ENCODE measurements at places on chromosomes 3 and 15. TPM values are rescaled to one million over a fixed set of nuclear protein-coding genes. Genes with fewer than 3 reads are reported as not detected.

The SNTN gene
- total RNA-seq: not detected

The TMCO5A gene
- total RNA-seq: not detected

The STXBP5L gene
- not detected for total RNA-seq

The GPR27 gene
- 1.2 TPM for total RNA-seq

The ARNT2 gene
- 0.05 TPM for total RNA-seq

The NOP10 gene
- total RNA-seq: 217 TPM

The ZKSCAN7 gene
- 2.0 TPM for total RNA-seq

The UBA5 gene
- total RNA-seq: 85.1 TPM

DNA sequence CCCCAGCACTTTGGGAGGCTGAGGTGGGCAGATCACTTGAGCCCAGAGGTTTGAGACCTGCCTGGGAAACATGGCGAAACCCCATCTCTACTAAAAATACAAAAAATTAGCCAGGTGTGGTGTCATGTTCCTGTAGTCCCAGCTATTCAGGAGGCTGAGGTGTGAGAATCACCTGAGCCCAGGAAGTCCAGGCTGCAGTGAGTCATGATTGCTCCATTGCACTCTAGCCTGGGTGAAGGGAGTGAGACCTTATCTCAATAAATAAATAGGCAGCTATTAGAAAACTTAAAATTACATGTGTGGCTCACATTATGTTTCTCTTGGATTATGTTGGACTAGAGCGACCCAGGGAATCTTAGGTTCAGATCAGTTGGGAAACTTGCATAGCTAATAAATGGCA lies 69.7 kb downstream of the RPLP1 start:
- DNase-seq: no peak
- H3K36me3 ChIP-seq: no peaks in the 10 kb centered on the region

- H3K27me3 ChIP-seq: peaks cover 3% of the 10 kb centered on the region
- peaks cover 14% of the 10 kb centered on the region for H3K4me1 ChIP-seq
- no peaks in the 10 kb centered on the region for H3K36me3 ChIP-seq
- DNase-seq: no peak
- H3K4me3 ChIP-seq: no peak overlapping the region
- no peak overlapping the region for H3K27ac ChIP-seq
These were observed 25.0 kb upstream of the GP9 start for GRCh38 chr3:129035360-129036221.

GRCh38 chr15:29320420-29320819 lies 50.8 kb upstream of the NSMCE3 start:
- peaks cover 13% of the 10 kb centered on the region for H3K27me3 ChIP-seq
- no peak for DNase-seq
- H3K36me3 ChIP-seq: no peaks in the 10 kb centered on the region
- no peak overlapping the region for H3K27ac ChIP-seq
- H3K4me3 ChIP-seq: no peak overlapping the region

- no peaks in the 10 kb centered on the region for H3K27me3 ChIP-seq
- no peak overlapping the region for H3K27ac ChIP-seq
- H3K36me3 ChIP-seq: no peaks in the 10 kb centered on the region
- no peaks in the 10 kb centered on the region for H3K4me1 ChIP-seq
These were observed 199.6 kb downstream of the SHOX2 start for GRCh38 chr3:157906627-157907026.

- H3K36me3 ChIP-seq: no peaks in the 10 kb centered on the region
- no peak for DNase-seq
- H3K4me3 ChIP-seq: no peak overlapping the region
- H3K27me3 ChIP-seq: peaks cover 8% of the 10 kb centered on the region
These were observed 4.5 kb upstream of the SEMA3B start for GRCh38 chr3:50264383-50264963.

DNA sequence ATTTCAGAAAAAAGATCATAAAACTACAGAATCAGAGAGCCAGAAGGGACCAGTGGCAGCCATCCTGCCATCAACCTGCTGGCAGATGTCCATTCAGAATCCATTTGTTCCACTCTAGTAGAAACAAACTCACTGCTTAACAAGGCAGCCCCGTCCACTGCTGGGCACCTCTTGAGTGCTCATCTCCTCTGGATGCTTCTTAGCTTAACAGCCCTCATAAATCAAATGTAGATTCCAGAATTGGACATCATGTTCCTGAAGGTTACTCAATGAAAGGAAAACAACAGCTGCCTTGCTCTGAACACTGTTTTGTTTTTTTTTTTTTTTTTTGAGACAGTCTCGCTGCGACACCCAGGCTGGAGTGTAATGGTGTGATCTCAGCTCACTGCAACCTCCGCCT lies 37.3 kb downstream of the ABCC5 start:
- H3K27me3 ChIP-seq: no peaks in the 10 kb centered on the region
- H3K4me1 ChIP-seq: peaks cover 2% of the 10 kb centered on the region
- no peak for DNase-seq
- H3K36me3 ChIP-seq: peaks cover 3% of the 10 kb centered on the region

- H3K36me3 ChIP-seq: peaks cover 39% of the 10 kb centered on the region
- H3K4me1 ChIP-seq: peaks cover 63% of the 10 kb centered on the region
- peak overlapping the region; percentile 90 for H3K4me3 ChIP-seq
- H3K27me3 ChIP-seq: peaks cover 5% of the 10 kb centered on the region
These were observed 753 bp downstream of the FURIN start for GRCh38 chr15:90869140-90869541.

DNA sequence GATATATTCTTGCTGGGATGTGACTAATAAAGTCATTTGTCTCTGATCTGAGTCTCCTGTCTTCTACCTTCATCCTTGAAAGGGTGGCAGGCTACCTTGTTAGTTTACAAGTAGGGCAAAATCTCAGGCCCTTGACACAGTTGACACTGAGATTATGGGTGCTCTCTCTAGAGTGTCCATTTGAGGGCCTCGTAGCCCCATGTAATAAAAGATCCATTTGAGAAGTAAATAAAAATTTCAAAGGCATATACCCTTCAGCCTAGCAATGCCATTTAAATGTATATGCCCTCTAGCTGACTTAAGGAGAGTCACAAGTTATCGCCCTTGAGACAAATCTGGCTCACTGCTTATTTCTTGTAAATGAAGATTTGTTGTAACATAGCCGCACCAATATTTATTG lies 98.6 kb downstream of the TCF12 start:
- no peak for DNase-seq
- H3K27ac ChIP-seq: no peak overlapping the region
- H3K4me1 ChIP-seq: peaks cover 32% of the 10 kb centered on the region

DNA sequence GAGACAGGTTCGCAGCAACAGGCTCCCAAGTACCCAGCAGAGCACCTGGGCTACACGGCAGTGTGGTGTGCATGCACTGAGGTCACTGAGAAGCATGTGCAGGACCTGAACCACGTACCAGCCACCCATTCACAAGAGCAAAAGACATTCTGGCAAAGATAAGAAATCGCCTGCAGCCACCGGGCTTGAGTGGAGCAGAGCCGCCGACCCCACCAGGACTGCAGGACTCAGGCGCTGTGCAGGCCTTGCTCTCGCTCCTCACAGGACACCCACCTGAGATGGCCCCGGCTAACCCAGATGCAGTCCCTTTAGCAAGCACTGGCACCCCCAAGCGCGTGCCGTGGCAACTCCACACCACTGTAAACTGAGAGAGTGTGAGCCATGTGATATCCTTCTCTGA lies 32.3 kb upstream of the OCA2 start:
- DNase-seq: no peak
- no peaks in the 10 kb centered on the region for H3K27me3 ChIP-seq
- H3K36me3 ChIP-seq: peaks cover 25% of the 10 kb centered on the region
- H3K4me3 ChIP-seq: no peak overlapping the region

- H3K4me1 ChIP-seq: peaks cover 9% of the 10 kb centered on the region
- no peak overlapping the region for H3K4me3 ChIP-seq
- no peak for DNase-seq
- H3K27ac ChIP-seq: no peak overlapping the region
These were observed 7.4 kb upstream of the MST1R start for GRCh38 chr3:49911124-49911420.

- no peaks in the 10 kb centered on the region for H3K4me1 ChIP-seq
- H3K36me3 ChIP-seq: no peaks in the 10 kb centered on the region
- no peak overlapping the region for H3K4me3 ChIP-seq
- H3K27me3 ChIP-seq: no peaks in the 10 kb centered on the region
- H3K27ac ChIP-seq: no peak overlapping the region
These were observed 688.7 kb downstream of the TUSC7 start for GRCh38 chr3:117398141-117398899.

- H3K27me3 ChIP-seq: no peaks in the 10 kb centered on the region
- H3K4me1 ChIP-seq: no peaks in the 10 kb centered on the region
- H3K36me3 ChIP-seq: no peaks in the 10 kb centered on the region
- DNase-seq: no peak
- no peak overlapping the region for H3K4me3 ChIP-seq
These were observed 87.8 kb upstream of the RNU6-1 start for GRCh38 chr15:67927501-67928168.

DNA sequence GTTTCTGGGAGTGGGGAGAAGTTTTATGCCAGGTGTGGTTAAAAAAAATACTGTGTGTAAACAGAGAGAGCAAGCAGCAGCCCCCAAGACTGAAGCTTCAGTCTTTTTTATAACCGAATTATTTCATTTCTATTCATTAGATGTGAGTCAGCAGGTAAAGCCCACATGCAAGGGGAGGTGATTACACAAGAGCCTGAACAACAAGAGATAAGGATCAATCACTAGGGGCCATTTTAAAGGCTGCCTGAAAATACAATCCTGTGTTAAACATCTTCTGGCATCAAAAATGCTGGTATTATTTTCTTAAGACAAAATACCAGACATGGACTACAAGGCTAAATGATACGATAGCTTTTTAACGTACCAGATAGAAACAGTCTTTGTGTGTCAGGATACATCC lies 217.3 kb downstream of the SUCLG2 start:
- peaks cover 55% of the 10 kb centered on the region for H3K36me3 ChIP-seq
- no peak overlapping the region for H3K27ac ChIP-seq
- H3K4me3 ChIP-seq: no peak overlapping the region
- H3K27me3 ChIP-seq: no peaks in the 10 kb centered on the region
- H3K4me1 ChIP-seq: peaks cover 9% of the 10 kb centered on the region
- no peak for DNase-seq

GRCh38 chr15:90095521-90095959 lies 6.7 kb downstream of the IDH2 start:
- no peaks in the 10 kb centered on the region for H3K27me3 ChIP-seq
- peak overlapping the region; percentile 38 for H3K4me3 ChIP-seq
- H3K36me3 ChIP-seq: peaks cover 27% of the 10 kb centered on the region
- DNase-seq: peak; percentile 46

All from activated CD4-positive, alpha-beta T cell treated with anti-CD3 and anti-CD28 coated beads for 36 hours (primary cell).